Mesendoderm (in vitro differentiated cells): ENCODE measurements at places on chromosomes 7 and 10.
A peak's percentile ranks its signal among the peaks of the same experiment; 100 is the strongest.

GRCh38 chr7:43198599-43199090, 86.2 kb downstream of the HECW1 start:
- peak; percentile 39 for DNase-seq

DNA sequence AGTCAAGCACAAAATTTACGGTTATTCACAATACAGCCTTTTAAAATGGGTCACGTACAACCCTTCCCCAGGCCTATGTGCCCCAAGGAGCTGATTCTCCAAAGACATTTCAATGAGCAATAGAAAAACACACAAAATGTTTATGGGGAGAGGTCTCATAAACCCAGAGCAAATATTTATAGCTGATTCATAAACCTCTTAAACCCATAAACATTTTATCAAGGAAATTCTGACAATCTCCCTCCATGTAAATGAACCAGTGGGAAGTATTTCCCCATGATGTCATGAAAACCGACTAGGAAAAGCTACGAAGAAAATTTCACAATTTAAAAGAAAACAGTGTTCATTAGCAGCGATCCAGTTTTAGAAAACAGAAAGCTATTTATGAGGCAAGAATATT, 36.0 kb downstream of the SFMBT2 start:
- no peak for DNase-seq

GRCh38 chr7:98674881-98675280, 57.8 kb downstream of the NPTX2 start:
- DNase-seq = no peak

GRCh38 chr10:119368991-119369869, 161.9 kb downstream of the GRK5 start:
- DNase-seq = no peak

DNA sequence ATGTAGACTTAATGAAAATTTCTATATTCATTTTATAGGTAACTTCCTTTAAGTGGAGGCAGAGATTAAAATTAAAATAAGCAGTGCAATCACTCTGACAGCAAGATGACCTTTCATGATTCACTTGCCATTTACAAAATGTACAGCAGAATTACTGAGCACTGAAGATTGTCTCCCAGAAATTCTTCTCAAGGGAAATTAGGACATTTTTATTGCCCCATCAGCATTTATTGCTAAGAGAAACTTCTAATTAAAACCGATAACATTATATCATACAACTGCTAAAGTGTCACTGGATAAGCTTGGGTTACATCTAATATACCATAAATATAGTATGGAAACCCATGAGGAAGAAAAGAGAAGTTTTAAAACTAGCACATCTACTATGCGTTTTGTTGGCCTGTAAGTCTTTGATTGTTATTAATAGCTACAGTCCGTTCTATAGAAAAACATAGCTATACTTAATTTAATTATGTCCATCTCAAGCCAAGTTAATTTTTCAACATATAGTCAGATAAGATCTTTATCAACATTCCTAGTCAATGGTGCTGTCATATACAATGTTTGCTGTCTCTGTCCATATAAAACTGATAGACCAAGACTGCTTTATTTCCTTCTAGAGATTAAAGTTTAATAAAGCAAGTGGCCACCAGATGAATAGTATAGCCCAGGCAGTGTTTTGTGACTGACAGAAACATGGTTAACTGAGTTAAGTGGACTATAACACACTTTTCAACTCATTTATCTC, 217.1 kb upstream of the HGF start:
- DNase-seq = no peak

- no peak for DNase-seq
Measured at GRCh38 chr10:102710609-102711008, 3.6 kb downstream of the ARL3 start.

DNA sequence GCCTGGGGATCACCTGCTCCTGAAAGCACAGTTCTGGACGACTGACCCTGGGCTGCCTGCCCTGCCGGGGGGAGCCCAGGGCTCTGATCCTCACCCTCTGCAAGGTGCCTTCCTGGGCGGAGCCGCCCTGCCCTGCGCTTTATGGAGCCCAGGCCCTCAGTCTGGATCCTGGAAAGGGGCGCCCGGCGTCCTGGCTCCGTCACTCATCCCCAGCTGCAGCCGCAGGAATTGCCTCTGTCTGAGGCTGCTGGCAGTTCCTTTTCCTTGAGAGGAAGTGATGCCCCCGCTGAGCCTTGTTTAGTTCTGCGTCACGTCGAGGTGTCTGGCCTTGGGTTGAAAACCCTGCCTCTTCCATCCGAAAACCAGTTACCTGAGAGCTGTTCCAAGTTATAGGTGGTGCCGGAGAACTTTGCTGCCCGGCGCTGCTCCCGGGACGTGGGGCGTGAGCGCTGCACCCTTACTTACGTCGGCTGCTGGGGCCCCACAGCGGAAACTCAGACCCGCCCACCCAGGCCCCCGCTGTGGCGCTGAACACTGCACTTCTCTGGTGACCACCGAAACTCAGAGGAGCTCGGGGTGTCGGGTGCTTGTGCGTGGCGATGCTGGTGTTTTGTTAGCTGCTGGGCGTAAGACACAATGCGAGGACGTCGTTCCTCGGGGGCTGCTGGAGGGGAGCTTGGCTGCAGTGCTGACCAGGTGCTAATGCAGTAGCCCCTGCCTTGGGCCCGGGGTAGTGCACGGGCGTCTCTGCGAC, 5.4 kb downstream of the MAFK start:
- DNase-seq = no peak

- peak; percentile 86 for DNase-seq
Measured at GRCh38 chr10:104336821-104337467, 1.3 kb downstream of the ITPRIP start.

DNA sequence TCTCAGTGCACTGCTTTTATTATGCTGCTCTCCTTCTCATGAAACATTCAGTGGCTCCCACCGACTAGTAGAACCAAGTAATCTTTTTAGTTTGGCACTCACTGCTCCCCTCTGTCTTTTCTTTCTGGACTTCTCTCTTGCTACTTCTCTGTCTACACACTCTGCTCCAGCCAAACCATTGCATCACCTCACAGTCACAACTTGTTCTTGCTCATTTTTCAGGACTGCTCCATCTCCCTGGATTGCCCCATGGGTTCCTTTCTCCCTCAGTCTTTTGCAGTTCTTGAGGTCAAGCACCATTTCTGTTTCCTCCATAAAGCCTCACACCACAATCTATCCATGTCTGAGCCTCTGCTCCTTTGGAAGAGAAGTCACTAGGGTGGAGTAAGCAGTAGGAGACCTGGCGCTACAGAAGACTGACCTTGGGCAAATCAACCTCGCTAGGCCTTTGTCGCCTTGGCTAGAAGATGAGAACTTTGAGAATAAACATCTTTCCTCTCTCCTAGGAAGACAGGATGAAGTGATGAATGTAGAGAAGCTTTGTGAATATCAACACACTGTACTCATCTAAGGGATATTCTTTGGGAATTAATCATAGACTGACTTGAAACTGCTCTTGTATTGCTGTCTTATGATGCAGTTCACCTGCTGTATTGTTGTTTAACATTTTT, 186.2 kb downstream of the LRMDA start:
- DNase-seq = no peak

DNA sequence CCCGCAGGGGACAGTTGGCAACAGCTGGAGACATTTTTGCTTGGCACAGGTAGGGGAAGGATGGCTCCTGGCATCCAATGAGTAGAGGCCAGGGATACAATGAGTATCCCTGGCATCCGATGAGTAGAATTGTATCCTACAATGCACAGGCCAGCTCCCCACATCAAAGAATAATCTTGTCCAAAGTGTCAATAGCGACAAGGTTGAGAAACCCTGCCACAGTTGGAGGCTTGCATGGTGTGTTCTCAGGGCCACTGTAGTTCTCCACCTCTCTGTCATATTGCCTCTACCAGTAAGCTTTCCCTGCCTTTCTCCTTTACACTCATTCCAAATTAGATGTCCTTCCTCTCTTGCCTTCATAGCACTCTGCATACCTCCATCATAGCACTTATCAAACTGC, 60.7 kb downstream of the ZNF92 start:
- DNase-seq = no peak

- DNase-seq = no peak
Measured at GRCh38 chr10:74307061-74307651, 156.1 kb downstream of the ADK start.

DNA sequence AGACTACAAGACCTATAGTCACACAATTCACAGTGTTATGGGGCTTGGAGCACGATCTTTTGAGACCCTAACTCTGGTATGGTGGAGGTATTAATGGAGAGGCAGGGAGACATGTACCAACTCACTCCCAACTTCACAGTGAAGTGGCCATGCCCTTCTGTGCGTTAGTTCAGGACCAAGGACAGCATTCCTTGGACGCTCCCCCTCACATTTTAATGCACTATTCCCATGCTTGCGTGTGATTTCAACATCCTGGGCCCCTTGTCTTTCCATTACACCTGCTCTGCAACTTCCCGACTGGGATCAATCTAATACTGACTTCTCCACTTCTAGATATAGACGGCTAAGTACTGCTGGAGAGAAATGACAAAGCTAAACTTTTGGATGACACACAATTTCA, 72.7 kb downstream of the PLCE1 start:
- DNase-seq = peak; percentile 69

- DNase-seq = peak; percentile 48
Measured at GRCh38 chr7:117323851-117324711, 1.2 kb upstream of the WNT2 start.

DNA sequence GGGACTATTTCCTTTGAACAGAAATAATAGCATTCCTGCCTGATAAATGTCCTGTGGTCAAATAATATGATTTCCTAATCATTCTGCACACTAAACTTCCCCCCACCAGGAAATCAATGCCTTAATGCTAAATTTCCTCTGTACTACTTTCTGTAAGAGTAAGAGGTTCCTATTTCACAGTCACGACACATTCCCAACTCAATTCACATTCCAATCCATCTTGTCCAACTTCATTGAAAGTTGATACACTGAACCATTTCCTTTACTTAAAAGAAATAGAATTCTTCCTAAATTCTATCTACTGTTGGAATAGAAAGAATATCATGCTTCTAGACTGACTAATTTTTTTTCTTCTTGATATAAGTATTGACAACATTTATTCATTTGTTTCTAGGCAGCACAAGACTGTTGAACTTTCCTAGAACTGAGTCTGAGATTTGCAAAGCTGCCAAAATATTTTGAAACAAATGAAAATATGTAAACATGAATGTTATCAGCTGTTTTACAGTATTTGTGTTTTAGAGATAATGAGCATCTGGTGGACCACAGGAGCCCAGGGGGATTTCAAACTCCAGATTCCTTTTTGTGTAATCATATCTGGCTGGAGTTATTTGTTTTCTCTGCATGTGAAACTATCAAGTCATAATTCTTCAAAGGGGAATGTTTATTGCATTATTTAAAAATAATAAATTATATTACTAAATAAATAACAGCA, 121.5 kb downstream of the TPST1 start:
- no peak for DNase-seq

DNA sequence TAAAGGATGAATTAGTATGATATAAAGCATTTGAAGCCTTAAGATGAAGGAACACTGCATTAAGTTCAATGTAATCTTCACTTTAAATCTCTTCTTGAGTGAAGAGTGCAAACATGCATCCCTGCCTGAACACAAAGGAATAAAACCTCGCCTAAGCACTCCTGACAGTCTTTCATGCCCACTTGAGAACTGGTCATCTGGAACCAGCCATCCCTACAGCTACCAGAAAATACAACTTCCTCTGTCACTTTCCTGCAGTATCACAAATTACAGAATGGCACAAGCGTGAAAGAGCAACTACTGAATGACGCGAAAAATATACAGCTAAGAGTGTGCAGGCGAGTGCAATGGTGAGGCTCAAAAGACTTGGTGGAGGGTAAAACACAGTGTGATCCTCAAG, 1079.9 kb downstream of the CNTNAP2 start:
- no peak for DNase-seq

DNA sequence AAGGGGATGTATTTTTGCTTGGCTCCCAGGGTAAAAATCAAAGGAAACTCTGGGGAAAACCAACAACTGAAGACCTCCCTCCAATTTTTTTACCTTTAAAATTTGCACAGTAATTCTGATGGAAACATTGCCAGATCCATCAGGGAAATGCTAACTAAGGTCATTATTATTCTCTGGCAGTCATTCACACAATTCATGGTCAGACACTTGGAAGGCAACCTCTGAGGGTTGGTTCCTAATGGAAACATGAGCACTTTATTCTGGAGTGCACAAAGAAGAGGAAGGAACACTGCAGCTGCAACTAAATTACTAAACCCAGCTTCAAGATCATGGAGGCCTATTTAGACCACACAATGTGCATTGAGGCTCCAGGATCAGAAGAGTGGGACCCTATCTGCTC, 34.2 kb downstream of the SRI start:
- no peak for DNase-seq

GRCh38 chr7:105355701-105356100, 33.0 kb downstream of the SRPK2 start:
- DNase-seq = no peak

DNA sequence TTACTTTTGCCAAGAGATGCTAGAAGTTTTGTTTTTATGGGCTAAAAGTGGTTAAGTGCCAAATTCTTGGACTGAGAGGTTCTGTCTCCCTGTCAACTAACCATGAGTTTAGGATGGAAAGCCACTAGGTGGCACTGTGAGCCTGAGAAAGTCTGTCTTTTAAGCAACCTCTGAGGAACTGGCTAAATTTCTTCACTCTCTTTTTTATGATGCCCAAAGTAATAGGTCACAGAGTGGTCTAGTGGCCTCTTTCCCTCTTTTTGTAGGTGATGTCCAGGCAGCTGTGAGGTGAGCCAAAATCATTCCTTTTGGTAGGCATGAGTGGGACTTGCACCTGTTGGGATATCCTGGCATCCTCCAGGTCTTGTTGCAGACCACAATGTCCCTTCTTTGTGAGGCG, 56.8 kb downstream of the SND1 start:
- DNase-seq = peak; percentile 87
